ENCODE measurements at places on chromosomes 16 and 17. TPM values are rescaled to one million over a fixed set of nuclear protein-coding genes. Genes with fewer than 3 reads are reported as not detected.

CCL5 gene
- total RNA-seq: 1.6 TPM

CDT1 gene
- 10.9 TPM for total RNA-seq

OMG gene
- total RNA-seq: 2.4 TPM

TP53TG3 gene
- total RNA-seq: not detected

SLC52A1 gene
- 0.10 TPM for total RNA-seq
